ENCODE measurements at places on chromosomes 4 and X.
A peak's percentile ranks its signal among the peaks of the same experiment; 100 is the strongest.

GRCh38 chrX:40175511-40176350 lies 78.0 kb upstream of the BCOR start:
- peak; percentile 62 for DNase-seq

DNA sequence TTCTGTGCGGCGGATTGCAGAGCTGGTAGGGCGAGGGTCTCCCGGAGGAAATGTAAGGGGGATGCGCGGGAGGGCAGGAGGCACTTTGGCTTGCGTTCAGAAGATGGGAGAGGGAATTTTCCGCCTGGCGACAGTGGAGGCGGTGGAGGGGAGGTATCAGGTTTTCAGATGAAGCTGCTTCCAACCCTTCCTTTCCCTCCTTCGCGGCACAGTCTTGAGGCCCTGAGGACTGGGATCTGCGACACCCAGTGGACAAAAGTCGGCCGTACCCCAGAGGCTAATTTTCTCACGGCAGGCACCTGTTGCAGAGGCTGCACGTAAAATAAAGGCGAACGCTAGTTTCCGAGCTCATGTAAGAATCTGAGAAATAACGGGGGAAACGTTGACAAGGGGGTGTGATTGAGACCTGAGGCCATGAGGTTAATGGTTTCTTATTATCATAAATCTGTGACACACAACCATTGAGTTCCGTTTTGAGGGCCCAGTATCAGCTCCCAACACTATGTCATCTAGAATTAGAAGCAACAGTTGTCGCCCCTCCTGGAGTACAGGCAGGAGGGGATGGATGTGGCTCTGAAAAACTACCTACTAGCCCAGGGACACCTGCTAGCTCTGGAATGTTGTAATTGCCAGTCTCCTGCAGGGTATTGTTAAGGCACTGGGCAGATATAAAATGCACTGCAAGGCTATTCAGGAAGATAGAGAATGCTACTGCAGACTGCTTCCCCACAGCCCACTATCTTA lies 1.1 kb downstream of the ZCCHC18 start:
- peak; percentile 6 for DNase-seq

DNA sequence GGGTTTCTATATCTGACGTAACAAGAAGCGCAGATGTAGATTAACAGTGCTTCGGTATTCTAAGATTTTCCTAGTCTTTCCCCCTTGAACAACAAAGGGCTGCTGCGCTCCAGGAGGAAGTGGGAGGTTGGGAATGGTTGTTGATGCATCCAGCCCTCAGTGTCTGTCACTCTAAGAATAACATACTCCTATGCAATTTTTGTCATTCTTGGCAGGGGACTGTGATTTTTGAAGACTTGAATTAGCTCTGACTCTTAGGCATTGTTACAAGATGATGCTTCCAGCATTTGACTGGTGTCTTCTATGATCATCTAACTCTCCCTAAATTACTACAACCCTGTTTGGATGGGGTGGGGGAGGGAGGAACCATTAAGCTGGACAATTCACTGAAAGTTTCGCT lies 394.2 kb downstream of the ARHGAP24 start:
- no peak for DNase-seq

GRCh38 chr4:16262188-16262587 lies 35.9 kb upstream of the TAPT1 start:
- no peak for DNase-seq

DNA sequence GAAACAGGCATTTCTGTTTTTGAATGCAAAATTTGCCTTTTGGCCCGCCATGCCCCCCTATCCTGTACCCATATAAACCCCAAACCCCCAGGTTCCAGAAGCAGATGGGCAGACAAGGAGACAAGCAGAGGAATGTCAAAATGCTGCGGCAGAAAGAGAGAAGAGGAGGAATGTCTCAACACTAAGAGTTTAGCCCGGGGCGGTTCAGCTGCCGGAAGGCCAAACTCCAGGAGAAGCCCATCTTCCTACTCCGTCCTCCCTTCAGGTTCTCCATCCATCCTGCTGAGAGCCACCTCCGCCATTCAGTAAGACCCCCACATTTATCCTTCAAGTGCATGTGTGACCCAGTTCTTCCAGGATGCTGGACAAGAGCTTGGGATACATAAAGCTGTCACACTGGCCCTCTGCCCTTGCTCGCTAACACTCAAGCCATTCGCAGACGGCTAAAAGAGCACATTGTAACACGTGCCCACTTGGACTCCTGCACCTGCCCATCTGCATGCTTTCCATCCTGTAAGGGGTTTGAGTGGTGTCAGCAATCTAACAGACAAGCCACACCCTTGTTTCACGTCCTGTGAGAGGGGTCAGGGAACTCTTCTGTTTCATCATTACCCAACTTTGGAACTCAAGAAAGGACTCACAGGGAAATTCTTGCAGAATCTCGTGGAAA lies 31.3 kb downstream of the TLR10 start:
- DNase-seq: no peak

DNA sequence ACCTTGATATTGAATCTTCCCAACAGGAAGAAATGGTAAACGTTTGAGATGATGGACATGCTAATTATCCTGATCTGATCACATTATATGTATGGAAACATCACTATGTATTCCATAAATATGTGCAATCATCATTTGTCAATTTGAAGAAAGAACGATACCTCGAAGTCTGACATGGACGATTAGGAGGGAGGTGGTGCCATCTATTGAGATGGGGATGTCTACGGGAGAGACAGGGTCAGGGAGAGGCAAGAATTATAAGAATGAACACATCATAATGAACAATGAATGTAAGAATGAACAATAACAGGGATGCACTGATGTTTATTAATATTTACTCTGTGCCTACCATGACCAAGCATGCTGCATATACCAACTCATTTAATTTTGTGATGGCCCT lies 93.7 kb upstream of the SOD3 start:
- no peak for DNase-seq

DNA sequence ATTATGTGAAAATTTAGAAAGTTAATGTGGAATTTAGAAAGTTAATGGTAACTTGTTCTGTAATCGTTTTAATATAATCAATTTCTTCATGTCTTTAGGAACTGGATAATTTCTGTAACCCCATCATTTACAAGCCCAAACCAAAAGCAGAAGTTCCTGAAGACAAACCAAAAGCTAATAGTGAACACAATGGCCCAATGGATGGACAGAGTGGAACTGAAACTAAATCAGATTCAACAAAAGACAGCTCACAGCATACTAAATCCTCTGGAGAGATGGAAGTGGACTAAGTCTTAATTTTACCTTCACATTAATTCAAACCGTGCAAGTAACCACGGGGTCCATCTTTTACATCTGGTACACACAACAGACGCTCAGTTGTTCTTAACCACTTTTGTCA lies 48.1 kb upstream of the PLK4 start:
- no peak for DNase-seq

Data from stimulated activated CD8-positive, alpha-beta memory T cell treated with anti-CD3 and anti-CD28 coated beads, Interleukin-12 subunit alpha, Interleukin-12 subunit beta, amount 100 ng/mL, for 4 hours (primary cell).